Omental fat pad (tissue), 4 donors: ENCODE measurements at places on chromosomes 16 and 17.

GRCh38 chr17:2250140-2251095 is 53.2 kb downstream of the SMG6 start:
- DNase-seq: no peak

GRCh38 chr17:58219789-58220183 is 731 bp upstream of the MKS1 start:
- no peak for DNase-seq

GRCh38 chr16:68075980-68076379 is 9.2 kb upstream of the NFATC3 start:
- no peak for DNase-seq

- DNase-seq: no peak
Measured at GRCh38 chr17:78868391-78868790, 27.8 kb upstream of the USP36 start.

DNA sequence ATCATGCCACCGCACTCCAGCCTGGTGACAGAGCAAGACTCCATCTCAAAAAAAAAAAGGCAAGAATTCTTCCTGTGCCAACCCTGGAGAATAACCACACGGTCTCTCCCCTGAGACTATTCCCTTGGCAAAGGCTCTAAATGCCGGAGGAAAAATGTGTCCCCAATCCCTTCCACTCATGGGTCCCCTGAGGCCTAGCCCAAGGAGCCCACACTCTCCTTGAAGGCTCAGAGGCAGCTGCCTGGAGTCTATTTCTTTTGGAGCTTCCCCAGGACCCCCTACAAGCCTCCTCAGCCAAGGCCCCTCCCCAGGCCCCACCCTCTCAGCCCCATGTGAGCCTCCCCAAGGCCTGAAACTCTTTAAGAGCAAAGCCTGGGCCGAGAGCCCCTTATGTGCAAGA is 16.6 kb downstream of the CEP131 start:
- no peak for DNase-seq

DNA sequence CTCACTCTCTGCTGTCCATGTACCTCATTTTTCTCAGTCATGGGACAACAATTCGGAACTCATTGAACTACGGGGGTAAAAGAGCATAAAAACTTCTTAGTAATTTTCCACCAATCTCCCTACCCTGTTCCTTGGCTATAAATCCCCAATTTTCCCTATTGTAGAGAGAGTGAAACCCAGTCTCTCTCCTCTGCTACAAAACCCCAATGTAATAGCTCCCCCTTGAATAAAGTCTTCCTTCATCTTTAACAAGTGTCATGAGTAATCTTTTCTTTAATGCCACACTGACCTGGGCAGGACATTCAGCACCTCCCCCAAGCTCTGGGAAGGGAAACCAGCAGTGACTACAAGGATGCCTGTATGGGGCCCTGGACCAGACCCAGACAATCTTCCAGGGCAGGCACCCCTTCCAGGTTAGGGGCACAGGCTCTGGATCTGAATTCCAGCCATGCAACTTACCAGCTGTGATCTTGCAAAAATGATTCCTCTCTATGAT is 10.2 kb upstream of the EIF1 start:
- no peak for DNase-seq

- no peak for DNase-seq
Measured at GRCh38 chr17:73703192-73703591, 58.9 kb upstream of the SDK2 start.

GRCh38 chr17:57444682-57445450 is 188.5 kb downstream of the MSI2 start:
- DNase-seq: no peak

- no peak for DNase-seq
Measured at GRCh38 chr17:1958134-1958881, 66.8 kb downstream of the RTN4RL1 start.

DNA sequence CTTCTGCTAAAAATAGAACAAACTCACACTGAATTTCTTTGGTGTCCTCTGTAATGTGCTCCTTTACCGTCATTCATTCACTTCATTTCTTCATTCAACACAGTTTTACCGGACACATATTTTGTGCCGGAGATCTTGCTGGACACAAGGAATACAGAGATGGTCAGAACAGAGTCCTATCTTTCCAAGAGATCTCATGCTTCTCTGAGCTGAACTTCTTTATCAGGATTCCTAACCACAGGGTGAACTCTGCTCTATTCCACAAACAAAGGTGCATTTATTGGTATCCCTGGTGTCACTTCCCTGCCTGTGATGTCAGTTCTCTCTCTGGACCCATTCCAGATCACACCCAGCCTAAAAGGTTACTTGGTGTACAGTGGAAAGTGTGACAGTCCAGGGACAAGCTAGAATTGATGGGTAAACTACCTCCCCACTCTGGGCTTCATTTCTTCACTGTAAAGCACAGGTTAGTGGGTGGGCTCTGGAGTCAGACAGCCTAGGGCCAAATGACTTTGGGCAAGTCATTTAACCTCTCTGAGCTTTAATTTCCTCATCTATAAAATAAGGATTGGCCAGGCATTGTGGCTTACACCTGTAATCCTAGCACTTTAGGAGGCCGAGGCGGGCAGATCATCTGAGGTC is 4.2 kb downstream of the IFI35 start:
- DNase-seq: no peak

GRCh38 chr17:48261297-48261880 is 153.8 kb downstream of the SNX11 start:
- no peak for DNase-seq

DNA sequence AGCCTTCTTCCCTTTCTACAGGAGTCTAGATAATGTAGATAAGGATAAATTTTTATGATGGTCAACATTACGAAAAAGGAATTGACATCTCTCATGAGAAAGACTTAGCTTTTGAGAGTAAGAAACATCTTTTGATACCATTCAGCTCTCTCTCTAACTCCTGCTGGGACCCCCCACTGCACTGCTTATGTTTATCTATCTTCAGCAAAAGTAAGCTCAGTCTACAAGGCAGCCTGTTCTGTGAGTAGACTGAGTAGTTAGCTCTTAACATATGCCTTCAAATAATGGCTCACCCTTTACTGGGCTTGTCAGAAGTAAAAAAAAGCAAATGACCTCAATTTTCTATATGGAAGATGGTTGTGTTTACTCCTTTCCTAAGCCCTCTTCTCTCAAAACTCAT is 372.2 kb upstream of the CDH11 start:
- no peak for DNase-seq
